ENCODE measurements at places on chromosomes 12 and 14. TPM values are rescaled to one million over a fixed set of nuclear protein-coding genes. Genes with fewer than 3 reads are reported as not detected.

DNA sequence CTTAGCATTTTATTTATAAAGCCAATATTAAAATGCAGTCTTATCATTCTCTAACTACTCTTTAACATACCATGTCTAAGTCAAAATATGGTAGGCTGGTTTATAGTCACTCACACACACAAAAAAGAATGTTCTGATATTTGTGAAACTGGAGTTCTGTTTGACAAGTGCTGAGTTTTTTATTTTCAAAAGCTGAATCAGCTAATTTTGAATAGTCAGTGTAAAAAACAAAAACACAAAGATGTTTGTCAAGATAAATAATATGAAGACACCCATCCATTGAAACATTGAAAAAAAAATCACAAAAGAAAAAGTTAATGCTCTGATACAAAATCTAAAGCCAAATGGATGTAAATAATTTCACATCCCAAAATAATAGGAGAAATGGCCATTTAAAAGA lies 231.5 kb downstream of the MED13L start:
- no peak for DNase-seq

The PRB2 gene
- not detected for polyA plus RNA-seq

The NANOG gene
- 0.18 TPM for polyA plus RNA-seq

GRCh38 chr12:53602176-53602864 lies 23.9 kb downstream of the ATF7 start:
- DNase-seq, result no peak

The OR9K2 gene
- polyA plus RNA-seq, result not detected

DNA sequence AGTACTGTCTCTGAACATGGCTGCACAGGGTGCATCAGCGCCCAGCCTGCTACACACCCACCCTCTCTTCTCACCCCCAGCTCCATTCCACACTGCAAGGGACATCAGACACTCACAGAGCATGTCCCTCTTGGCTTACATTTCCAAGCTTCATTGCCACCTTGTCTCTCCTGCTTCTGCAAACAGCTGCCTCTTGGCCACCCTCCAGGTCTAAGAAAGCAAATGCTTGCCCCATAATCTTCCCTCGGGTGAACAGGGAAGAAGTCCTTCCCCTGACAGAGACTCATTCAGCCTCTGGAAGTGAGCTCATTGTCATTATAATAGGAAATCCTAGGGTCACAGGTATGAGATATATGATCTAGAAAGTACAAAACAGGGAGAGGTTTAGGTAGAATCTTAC lies 505.2 kb downstream of the RMST start:
- no peak for DNase-seq

- no peak for DNase-seq
These were observed 28.6 kb downstream of the ABCB9 start for GRCh38 chr12:122937622-122938091.

DNA sequence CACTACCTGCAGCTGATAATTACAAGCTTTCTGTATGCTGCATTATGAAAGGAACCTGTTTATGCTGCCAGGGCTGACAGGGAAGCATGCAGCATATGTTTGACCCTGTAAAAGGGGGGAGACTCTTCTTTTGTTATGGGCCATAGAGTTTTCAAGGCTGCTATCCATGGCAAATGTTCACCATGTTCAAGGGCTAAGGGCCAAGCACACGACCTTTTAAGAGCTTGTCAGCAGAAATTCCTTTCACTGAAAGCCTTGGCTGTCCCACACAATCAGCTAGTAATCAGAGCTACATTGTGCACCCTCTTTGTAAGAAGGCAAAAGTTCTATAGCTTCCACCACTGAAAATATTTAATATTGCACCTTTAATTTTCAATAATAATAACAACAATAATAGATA lies 74.2 kb upstream of the MBIP start:
- DNase-seq, result no peak

GRCh38 chr12:106711316-106711715 lies 63.2 kb upstream of the RIC8B start:
- DNase-seq, result no peak

GRCh38 chr12:65778258-65779090 lies 45.8 kb upstream of the HMGA2 start:
- no peak for DNase-seq

- DNase-seq, result no peak
These were observed 18.6 kb downstream of the RASSF8 start for GRCh38 chr12:25977047-25977446.

The OVCH1 gene
- polyA plus RNA-seq, result 0.04 TPM

The ADCY6 gene
- 57.0 TPM for polyA plus RNA-seq

GRCh38 chr14:76499399-76499798 lies 123.5 kb downstream of the ESRRB start:
- no peak for DNase-seq

The DPPA3 gene
- not detected for polyA plus RNA-seq

- no peak for DNase-seq
These were observed 121.5 kb upstream of the SFSWAP start for GRCh38 chr12:131589221-131589897.

- no peak for DNase-seq
These were observed 12.1 kb upstream of the SLC10A1 start for GRCh38 chr14:69808919-69809808.

- DNase-seq, result no peak
These were observed 456.6 kb upstream of the TMPO start for GRCh38 chr12:98058838-98059237.

The LARP4 gene
- 31.0 TPM for polyA plus RNA-seq

GRCh38 chr14:56487761-56488160 lies 91.8 kb upstream of the TMEM260 start:
- no peak for DNase-seq

GRCh38 chr14:63406333-63406732 lies 87.6 kb upstream of the GPHB5 start:
- DNase-seq, result no peak

DNA sequence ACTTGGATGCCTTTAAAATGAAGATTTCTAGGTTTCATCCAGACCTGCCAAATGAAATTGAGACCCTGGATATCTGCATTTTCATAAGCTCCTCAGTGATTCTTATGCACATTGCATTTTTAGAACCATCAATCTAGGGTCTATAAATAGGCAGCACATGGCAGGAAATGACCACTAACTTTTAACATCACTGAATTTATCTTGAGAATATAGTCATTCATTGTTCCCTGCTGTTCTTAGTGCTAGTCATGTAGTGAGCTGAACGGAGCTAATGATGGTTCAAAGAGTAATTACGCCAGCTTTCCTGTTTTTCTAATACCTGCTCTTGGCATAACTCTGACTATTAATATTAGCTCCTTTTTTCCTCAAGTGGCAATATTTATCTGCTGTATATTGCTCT lies 91.6 kb downstream of the TPH2 start:
- DNase-seq, result no peak

- no peak for DNase-seq
These were observed 67.1 kb upstream of the DDX11 start for GRCh38 chr12:31006416-31007152.

GRCh38 chr14:76810953-76811400 lies 1.7 kb downstream of the ANGEL1 start:
- no peak for DNase-seq

GRCh38 chr14:54258382-54258781 lies 138.4 kb upstream of the CDKN3 start:
- no peak for DNase-seq

- no peak for DNase-seq
These were observed 26.3 kb downstream of the WNT5B start for GRCh38 chr12:1655225-1655788.

GRCh38 chr12:120258323-120258896 lies 7.1 kb downstream of the PXN start:
- DNase-seq, result no peak

- DNase-seq, result no peak
These were observed 37.8 kb upstream of the NFYB start for GRCh38 chr12:104175726-104176247.

The ARHGEF25 gene
- polyA plus RNA-seq, result 46.5 TPM

The APOF gene
- polyA plus RNA-seq, result not detected

The MIP gene
- polyA plus RNA-seq, result not detected

The TBC1D30 gene
- polyA plus RNA-seq, result 4.3 TPM

- DNase-seq, result no peak
These were observed 30.4 kb upstream of the SUPT16H start for GRCh38 chr14:21414137-21414631.

The KCNJ8 gene
- 25.2 TPM for polyA plus RNA-seq

The TRIM9 gene
- polyA plus RNA-seq, result 0.97 TPM

DNA sequence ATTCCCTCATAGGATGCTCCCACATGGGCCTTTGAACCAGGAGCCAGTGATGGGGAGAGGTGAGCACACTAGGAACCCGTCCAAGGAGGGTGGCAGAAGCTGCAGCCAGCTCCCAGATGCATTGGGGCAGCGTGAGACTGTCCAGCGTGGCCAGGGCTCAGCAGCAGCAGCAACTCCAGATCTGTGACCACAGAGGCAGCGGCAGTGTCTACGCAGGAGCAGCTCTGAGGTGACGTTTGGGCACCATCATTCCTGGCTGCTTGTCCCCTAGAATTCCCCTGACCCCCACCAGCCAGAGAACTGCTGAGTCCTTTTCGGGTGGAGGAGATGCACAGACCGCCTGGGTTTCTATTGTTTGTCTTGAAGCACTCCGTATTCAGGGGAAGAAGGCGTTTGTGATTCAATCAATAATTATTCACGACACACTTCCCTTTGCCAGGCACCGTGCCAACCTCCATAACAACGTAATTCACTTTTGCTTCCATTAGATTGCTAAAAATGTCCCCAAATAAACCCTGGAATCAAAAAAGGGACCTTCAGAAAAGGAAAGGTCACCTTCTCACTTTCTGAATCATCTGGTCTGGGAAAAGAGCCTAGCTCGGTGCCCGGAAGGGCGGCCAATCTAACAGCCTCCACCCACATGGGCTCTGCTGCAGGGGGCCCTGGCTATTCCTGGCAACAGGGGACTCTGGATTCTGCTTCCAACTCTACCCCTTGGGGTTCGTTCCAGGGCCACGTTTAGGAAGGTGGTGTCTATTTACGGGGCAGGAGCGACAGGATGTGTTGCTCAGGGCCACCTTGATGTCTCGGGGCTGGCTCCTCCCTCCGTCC lies 11.4 kb upstream of the BDKRB2 start:
- DNase-seq, result no peak

GRCh38 chr12:42853370-42854140 lies 264.0 kb upstream of the PRICKLE1 start:
- DNase-seq, result no peak

DNA sequence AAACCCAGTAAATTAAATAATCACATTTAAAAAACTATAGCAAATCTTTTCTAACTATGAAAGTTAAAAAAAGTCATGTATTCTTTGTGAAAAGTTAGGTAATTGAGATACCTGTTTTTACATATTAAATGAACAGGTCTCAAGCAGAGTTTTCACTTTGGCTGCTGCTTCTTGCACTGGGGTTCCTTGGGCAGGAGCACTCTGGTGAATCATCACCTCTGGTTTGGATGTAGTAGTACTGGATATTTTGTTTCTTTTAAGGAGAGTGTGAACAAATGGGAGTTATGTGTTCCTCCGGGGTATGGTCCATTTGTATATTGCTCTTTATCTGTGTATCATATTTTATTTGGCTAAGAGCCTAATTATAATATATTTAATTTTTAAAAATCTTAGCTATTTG lies 82.7 kb downstream of the FUT8 start:
- no peak for DNase-seq

The RNASE7 gene
- 0.24 TPM for polyA plus RNA-seq

GRCh38 chr14:99430491-99430890 lies 50.2 kb downstream of the SETD3 start:
- no peak for DNase-seq

- no peak for DNase-seq
These were observed 5.4 kb upstream of the YEATS4 start for GRCh38 chr12:69354172-69354555.

Data from left lung (tissue), 14 donors.